ENCODE measurements at places on chromosomes 2 and 18.

GRCh38 chr18:60739212-60739611 lies 366.6 kb upstream of the MC4R start:
- no peak for DNase-seq

DNA sequence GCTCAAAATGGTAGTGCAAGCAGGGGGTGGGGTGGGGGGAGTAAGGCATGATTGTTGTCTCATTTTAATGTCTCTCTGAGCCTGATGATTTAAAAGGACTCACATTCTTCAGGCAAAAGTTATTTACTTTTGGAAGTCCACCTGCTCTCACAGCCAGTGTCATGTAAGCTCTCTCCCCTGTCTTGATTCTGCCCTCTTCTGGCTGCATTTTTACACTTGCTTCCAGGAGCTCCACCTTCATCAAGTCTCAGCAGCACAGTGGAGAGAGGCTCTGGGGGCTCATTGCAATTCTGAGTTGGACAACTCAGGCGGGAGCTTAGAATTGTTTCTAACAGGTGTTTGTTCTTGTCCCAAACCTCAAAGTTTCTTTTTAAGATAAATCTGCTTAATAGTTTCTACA lies 39.2 kb downstream of the GNAL start:
- no peak for DNase-seq

GRCh38 chr2:60490848-60491247 lies 62.6 kb downstream of the BCL11A start:
- DNase-seq: no peak

GRCh38 chr2:190653931-190654330 lies 5.0 kb downstream of the NAB1 start:
- no peak for DNase-seq

GRCh38 chr2:96325041-96325883 lies at the start of gene ITPRIPL1:
Gene ITPRIPL1 (plus strand): TSS chr2:96325317. CDS start chr2:96325840, 523 bp downstream.
- DNase-seq: no peak

DNA sequence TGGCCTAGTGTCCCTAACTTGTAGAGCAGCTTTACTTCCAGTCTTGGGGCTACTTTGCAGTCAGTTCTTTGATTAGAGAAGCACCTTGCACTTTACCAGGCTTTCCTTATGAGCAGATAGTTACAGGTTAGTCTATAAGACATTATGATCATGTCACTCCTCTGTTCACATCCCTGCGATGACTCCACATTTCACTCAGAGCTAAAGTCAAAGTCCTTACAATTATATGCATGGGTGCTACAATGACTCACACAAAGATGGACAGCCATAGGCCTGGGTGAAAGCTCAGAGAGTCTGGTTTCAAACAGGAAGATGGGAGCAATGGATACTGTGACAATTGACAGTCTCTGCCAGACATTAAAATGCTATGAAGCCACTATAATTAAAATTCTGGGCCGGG lies 27.1 kb upstream of the SSB start:
- no peak for DNase-seq

DNA sequence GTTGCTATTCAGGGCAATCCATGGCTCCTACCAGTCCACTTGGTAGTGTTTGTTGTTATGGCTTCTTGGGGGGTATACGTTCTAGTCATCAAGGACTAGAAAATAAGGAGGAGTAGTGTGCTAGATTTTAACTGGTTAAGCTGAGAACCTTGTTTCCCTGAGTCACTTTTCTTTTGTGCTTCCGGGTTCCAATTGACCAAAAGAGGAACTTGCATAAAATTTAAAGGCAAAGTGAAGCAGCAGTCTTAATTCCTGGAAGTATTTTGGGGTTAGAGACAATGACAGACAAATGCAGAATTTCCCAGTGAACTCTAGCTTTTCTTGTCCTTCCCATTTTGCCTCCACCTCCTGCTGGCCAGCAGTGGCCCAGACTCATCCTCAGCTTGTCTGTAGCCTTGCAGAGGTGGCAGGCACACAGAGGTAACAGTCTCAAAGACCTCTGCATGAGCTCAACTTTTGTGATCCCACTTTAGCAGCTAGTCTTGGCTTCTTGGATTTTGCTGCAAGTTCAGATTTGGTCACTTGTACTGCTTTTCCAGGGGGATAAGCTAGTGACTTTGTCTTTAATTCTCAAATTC lies 1105.8 kb upstream of the NXPH2 start:
- no peak for DNase-seq

DNA sequence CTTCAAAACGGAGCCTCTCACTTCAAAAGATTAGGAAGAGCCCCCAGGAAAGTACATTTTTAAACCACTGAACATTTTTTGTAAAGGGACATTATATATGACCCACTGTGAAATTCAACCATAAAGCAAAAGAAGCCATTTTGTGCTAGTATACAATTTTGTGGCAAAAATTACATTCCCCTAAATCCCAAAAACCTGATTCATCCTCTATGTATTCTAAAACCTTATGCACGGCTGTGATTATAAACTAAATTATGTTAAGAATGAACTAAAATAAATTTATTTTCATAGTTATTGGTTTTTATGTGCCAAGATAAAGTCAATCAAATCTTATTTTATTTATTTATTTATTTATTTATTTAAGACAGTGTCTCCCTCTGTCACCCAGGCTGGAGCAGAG lies 48.5 kb downstream of the RTN4 start:
- no peak for DNase-seq

- DNase-seq: no peak
Observed at GRCh38 chr2:42901076-42901640, 108.8 kb upstream of the HAAO start.
